ENCODE measurements at places on chromosomes 1 and 21.

DNA sequence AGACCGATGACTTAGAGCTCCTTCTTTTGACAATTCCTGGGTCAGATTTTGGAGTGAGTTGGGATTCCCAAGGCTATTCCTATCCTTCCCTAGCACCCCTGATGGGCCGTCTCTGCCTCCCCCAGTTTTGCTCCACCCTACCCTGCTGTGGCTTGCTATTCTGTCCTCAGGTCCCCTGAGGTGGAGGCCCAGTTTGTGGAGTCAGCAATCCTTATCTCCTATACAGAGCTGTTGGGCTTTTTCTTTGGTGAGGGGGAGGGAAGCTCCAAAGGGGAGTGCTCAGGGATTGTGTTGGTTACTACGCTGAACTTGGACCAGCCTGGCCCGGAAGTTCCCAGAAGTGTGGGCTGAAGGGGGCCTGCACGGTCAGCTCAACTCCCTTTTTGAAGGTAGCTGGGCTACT lies 7.6 kb downstream of the SESN2 start:
- DNase-seq = no peak

GRCh38 chr1:179322557-179322956 lies 29.0 kb downstream of the SOAT1 start:
- DNase-seq = no peak

DNA sequence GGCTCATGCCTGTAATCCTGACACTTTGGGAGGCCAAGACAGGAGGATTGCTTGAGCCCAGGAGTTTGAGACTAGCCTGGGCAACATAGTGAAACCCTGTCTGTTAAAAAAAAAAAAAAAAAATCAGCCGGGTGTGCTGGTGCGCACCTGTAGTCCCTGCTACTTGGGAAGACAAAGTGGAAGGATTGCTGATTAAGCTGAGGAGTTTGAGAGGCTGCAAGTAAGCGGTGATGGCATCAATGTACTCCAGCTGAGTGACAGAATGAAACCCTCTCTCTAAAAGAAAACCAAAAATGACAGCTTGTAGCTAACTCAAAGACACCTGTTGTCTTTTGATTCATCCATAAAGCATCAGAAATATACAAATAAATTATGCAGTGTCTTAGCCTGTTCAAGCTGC lies 31.8 kb downstream of the SIPA1L2 start:
- no peak for DNase-seq

- DNase-seq = no peak
These were observed 480 bp downstream of the CADM3 start for GRCh38 chr1:159171688-159172501.

DNA sequence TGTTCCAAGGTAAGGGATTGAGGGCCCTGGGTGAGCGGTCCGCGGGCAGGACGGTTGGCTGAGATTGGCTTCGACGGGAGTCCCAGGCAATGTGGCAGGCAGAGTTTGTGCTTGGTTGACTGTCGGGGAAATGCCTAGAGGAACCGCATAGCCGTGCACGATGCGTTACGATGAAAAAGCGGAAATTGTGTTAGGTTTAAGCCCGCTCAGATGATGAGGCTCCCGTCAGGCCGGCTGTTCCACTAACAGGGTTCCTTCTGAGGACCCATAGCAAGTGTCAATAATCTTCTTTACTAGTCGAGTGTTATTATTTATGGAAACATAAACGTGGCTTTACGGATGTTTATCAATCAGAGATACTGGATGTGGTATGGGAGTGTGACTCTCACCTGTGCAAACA lies 117.8 kb upstream of the COL6A1 start:
- no peak for DNase-seq

DNA sequence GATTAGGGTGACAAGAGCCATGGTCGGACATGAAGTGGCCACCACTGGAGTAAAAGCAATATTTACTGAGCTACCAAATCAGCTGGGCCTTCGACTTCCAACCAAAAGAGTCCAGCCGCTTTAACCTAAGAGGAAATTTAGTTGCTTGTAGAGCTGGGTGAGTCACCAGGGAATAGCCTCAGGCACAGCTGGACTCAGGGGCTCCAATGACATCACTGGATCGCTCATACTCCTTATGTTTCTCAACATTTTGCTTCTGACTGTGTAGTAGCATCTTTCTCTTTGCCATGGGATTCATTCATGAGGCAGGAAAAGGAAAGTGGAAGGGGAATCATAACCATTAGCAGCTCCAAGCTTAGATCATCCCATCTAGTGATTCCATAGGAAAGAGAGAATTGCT lies 664.4 kb downstream of the MATN1 start:
- no peak for DNase-seq

GRCh38 chr21:39363607-39364555 lies 15.0 kb upstream of the HMGN1 start:
- no peak for DNase-seq

- peak; percentile 48 for DNase-seq
These were observed 187.1 kb upstream of the COA6 start for GRCh38 chr1:234186037-234186688.

- DNase-seq = no peak
These were observed 97.6 kb downstream of the EPHB2 start for GRCh38 chr1:22808186-22808675.

- DNase-seq = no peak
These were observed 349.3 kb downstream of the USH2A start for GRCh38 chr1:216073793-216074595.

GRCh38 chr21:42545317-42545716 lies 31.7 kb downstream of the SLC37A1 start:
- DNase-seq = peak; percentile 37

GRCh38 chr1:180053594-180054567 lies 99.3 kb downstream of the CEP350 start:
- no peak for DNase-seq

- no peak for DNase-seq
These were observed 333.6 kb upstream of the RUNX1 start for GRCh38 chr21:35382696-35383095.

GRCh38 chr1:5740865-5741860 lies 251.1 kb downstream of the NPHP4 start:
- no peak for DNase-seq

DNA sequence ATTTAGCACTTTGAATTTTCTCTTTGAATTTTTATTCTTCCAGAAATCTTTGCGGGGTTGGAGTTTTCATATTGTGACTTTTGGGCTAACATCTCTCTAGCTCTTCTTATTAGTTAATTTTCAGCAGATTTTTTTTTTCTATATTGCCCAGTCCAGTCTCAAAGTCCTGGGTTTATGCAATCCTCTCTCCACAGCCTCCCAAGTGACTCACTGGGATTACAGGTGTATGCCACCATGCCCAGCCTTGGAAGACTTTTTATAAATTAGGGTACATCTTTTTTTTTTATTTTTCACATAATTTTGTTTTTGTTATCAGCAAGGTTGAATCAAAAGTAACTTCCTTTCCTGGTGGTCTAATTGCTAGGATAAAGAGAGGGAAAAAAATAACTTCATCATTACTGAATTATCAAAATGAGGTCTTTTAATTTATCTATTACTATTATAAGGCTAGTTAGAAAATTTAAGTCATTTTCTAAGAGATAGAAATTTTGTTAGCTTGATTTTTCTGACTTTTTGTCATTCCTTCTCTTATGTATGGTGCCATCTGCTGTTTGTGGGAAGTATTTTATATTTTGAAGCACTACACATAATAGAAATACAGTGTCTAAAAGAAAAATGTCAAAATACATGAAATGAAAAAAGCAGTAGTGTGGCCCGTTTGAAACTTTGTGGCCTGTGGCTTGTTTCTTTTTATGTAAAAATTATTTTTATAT lies 273.4 kb upstream of the CACYBP start:
- peak; percentile 46 for DNase-seq

DNA sequence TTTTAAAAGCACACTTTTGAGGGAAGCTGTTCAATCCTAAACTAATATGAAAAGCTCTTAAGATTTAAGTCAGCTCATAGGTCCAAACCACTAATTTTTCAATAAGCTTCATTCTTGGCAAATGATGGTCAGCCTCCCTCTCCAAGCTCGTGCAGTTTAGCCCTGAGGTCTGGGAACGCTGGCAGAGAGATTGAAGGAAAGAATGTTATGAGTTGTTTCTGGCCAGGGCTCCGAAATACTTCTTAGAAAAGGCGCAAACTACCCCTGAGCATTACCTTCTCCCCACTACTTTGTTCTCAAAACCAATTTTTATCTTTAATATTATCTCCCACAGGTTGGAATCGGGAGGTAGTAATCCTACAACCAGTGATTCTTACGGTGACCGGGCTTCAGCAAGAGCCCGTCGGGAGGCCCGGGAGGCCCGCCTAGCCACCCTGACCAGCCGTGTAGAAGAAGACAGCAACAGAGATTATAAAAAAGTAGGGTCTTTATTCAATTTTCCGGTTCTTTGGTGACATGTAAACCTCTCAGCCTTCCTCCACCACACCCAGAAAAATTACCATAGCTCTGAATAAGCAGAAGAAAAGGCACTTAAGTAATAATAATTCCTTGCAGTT lies 147.7 kb downstream of the SYT2 start:
- DNase-seq = no peak

- DNase-seq = peak; percentile 52
These were observed 438 bp downstream of the MRPS6 start for GRCh38 chr21:34073749-34074282.

DNA sequence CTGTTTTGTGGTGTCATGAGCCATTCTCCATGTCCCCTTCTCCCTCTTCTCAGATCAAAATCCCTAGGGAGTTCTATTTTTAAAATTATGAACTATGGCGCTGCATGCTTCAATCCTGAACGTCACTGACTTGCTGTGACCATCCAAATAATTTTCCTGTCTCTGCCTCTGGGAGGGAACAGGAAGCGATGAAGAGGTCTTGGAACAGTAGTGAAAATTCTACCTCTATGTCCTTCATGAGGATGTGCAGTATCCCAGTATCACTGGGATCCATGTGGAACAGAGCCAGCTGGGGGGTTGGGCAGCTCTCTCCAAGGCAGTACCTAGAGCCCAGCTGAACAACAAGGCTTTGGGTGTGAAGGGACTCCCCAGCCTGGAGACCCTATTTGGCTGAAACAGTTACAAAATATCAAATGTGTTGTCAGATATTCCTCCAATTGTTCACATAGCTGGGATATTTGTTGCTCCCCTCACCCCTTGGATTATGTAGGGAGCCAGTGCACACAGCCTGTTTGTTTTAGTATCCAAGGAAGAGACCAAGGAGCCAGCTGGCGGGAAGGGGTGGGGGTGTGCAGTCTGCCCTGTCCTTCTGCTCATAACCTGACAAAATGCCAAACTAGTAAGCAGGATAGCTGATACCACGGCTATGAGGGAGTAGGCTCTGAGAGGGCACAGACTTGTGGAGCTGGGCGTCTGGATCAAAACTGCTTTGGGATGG lies 7.6 kb downstream of the DCLRE1B start:
- no peak for DNase-seq

GRCh38 chr1:234962340-234962989 lies 166.2 kb downstream of the TOMM20 start:
- DNase-seq = peak; percentile 95

DNA sequence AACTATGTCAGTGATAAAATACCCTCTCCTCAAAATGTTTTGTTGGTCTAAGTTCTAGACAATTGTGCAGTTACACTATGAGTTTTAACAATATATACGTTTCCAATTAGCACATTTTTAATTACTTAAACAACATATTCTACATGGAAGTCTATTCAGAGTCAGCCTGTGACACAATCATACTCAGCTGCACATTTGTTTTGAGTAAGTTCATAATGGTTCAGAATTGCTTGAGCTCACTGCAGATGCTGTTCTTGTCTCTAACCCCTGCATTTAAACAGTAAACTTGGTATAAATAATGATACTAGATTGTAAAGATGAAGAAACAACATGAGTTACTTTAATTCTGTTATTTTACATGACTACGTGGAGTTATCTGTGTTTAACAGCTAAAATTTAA lies 30.6 kb downstream of the CDKN2C start:
- no peak for DNase-seq

DNA sequence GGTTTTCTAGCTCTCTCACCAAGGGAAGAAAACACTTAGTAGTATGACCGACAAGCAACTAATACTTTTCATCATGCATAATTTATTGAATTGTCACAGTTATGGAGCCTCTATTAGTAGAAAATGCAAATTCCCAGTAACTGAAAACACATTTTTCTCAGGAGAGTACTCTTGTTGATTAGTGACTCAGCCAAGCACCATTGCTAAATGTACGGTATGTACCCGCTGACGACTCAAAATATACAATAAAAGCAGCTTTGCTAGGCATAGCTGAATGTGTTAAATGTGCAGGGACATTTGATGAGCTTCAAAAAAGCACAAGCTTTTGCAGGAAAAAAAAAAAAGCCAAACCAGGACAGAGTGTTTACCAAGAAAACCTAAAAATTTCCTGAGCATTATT lies 63.9 kb downstream of the WDR64 start:
- no peak for DNase-seq

DNA sequence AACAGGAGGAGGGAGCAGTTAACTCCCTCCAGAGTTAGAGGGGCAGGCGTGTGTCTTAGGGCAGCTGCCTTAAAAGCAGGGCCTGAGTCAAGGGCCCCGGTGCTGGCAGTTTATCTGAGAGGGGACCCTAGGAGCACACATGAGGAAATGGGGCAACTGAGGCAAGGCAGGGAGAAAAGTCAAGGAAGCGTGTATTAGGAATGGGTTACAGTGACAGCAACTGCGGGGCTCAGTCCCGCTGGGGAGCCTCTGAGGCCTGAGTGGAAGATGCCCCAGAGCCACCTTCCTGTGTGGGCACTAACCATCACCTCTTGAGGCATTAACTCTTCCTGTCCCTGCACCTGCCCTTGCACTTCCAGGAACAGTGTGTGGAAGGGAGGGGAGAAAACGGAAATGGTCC lies 276.3 kb downstream of the MATN1 start:
- no peak for DNase-seq

DNA sequence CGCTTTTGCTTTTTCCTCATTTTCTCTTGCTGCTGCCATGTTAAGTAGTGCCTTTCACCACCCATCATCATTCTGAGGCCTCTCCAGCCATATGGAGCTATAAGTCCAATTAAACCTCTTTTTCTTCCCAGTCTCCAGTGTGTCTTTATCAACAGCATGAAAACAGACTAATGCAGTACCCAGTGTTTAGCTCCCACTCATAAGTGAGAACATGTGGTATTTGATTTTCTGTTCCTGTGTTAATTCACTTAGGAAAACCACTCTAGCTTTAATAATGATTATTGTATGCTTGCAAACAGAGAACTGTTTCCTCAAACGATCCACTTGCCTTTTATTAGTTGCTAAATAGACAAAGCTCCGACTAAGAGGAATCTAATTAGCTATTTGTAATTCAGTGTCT lies 43.3 kb downstream of the IL23R start:
- no peak for DNase-seq

DNA sequence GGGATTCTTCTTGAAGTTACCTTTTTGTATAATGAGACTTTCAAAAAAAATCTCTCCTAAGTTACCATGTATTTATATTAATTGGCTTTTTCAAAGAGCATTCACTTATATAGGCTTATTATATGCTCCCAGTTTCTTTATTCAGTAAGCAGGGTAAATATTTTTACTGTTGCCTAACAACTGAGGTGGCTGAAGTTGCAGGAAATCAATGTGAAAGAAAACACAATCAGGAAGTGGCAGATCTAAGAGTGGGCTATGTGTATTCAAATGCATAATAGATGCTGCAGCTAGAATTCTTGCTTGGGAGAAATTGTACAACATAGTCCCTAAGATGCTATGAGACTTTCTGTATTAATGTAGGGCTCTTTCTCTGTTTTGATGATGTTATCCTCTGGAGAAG lies 606.9 kb downstream of the NUF2 start:
- no peak for DNase-seq
